ENCODE measurements at places on chromosomes 7 and 10.
A peak's percentile ranks its signal among the peaks of the same experiment; 100 is the strongest.

GRCh38 chr10:119120413-119120867, 16.5 kb downstream of the DENND10 start:
- DNase-seq = no peak

- no peak for DNase-seq
These were observed 19.7 kb upstream of the SHH start for GRCh38 chr7:155831807-155832524.

DNA sequence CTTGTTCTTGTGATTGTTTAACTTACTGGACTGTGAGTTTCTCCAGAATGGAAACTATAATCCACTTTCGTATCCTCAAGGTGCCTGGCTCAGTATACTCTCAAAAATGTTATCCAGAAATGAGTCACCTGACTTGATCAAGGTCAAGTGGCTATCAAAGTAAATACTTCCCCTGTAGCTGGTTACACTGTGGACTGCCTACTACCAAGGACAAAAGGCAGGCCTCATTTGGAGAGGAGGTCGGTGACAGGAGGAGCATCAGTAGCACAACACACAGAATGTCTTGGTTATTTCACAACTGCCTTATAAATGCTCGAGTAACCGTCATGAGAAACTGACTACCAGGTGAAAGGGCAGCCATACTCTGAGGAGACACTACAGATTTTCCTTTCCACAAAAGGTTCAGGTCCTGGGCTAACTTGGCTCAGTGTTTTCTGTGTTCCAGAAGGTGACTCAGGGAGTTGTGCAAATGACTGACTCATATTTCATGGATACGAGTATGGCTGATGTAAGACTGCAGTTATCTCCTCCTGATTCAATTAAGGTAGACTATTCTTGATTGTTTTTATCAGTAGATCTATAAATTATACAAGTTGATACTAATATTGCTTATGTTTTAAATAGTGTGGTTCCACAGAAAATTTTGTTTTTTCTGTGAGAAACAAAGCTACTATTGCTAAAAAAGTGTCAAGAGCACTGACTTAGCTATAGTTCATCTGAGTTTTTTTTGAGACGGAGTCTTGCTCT, 4.2 kb upstream of the CCNY start:
- DNase-seq = no peak

DNA sequence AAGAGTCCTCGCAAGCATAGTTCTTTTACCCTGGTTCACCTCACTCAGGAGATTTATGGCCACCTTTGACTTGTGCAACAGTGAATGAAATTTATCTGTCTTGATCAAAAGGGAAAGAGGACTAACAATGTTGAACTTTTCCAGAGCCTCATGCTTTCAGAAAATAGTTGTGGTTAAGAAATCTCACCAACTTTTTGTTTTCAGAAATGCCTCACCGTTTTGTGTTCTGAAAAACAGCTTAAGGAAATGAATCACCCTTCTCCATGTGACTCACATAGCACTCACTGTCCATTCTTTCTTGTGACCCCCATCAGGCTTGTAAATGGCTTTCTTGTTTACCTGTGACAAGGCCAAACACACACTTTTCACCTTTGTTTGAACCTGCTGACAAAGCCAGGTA, 148.6 kb upstream of the FAM3C start:
- DNase-seq = peak; percentile 36

All from brain pericyte (primary cell).